RPMI8226 (cell line): ENCODE measurements at places on chromosomes 7 and 10.

DNA sequence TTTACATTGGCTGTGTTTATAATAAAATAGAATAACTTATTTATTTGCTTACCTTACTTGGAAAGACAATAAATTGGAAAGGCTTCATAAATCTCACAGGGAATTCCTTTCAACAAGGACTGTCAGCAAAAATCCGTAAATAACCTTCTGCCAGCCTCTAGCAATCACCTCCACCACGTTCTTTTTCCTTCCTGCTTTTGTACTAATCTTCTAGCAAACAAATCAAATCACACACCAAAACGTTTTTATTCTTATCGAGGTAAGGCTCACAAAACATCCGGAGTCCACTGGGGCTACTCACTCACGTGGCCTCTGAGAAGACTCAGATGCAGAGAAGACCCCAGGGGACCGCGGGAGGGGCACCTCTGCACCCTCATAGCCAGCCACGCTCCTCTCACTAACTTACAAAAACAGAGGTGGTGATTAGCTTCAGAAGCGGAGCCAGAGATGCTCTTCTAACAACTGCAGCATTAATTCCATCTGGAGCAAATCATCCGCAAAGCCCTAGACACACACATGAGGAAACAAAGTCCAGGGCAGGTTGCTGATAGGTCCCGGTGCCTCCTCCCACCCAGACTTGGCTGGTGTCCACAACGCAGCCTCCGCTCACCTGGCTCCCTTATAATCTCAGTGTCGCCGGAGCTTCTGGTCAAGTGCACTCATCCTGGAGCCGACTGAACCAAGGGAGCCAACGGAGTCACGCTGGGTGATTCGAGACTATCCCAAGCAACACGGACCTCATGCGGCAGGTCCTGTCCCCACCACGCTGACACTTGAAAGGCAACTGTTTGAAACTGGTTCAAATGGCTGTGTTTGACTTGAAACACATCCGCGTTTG lies 22.5 kb downstream of the CTBP2 start:
- no peak for DNase-seq

DNA sequence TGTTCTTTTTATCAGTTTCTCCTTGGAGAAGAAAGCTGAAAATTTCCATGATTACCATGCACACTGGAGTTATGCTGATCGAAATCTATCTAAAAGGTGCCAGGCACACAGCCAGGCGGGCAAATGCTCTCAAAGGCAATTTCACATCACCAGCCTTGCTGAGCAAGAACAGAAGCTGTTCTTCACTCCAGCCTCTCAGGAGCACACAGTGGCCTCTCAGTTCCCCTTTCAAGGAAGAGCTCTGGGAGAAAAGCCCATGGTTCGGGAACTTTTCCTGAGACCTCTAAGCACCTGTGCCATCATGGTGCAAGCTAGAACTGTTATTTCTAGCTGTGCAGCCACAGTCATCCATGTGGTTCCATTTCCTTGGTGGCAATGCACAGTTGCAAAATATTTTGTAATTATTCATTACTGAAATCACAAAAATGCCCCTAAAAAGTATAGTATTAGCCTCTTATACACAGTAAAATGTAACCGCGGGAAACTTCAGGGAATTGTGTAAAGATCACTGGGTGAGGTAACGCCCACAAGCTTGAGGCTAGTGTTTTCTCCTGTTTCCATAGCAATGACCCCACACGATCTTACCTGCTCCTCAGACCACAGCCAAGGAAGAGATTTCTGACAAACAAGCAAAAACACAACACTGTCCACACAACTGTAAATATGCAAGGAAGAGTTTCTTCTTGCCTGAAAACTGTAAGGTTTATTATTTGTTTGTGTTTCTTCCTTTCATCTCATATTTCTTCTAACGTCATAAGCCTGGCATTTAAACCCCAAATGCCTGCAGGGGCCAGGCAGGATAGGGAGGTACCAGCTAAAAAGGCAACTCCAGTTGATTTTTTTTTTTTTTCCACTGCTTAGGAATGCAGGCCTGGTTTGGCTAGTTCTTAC lies 121.2 kb downstream of the FAM107B start:
- DNase-seq: peak; percentile 86

DNA sequence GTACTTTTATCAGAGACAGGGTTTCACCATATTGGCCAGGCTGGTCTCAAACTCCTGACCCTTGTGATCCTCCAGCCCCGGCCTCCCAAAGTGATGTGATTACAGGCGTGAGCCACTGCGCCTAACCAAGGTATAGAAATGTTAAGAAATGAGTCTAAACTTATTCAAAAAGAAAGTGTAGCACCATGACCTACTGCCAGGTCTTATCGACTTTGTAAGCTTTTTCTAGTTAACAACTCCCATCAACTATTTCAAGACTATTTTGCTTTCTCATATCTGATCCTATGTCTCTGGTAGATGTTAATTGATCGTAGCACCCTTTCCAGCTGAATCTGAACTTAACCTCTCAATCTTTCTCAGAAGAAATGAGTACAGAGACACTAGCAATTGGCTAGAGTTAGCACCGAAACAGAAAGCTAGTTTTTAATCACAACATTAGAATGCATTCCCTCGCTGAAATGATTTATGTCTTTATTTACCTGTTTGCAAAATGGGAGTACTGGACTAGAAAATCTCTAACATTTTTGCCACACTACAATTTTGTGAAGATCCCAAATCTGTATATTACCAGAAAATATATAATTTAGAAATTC lies 114.0 kb upstream of the HGF start:
- peak; percentile 11 for DNase-seq

DNA sequence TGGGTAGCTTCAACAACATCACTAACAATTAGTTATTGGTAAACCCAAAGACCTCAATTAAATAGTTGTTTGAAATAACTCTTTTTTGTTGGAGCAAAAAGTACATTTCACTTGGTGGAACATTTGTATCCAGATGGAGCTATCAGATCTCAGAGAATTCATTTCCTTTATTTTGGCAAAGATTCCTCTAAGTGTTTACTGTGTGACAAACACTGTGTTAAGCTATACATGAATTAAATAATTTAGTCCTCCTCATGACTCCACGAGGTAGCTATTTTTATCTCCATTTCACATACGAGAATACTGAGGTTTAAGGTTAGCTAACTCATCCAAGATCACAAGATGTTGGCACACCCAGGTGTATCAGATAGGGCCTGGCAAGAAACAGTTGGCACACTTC lies 104.0 kb upstream of the IMMP2L start:
- no peak for DNase-seq

DNA sequence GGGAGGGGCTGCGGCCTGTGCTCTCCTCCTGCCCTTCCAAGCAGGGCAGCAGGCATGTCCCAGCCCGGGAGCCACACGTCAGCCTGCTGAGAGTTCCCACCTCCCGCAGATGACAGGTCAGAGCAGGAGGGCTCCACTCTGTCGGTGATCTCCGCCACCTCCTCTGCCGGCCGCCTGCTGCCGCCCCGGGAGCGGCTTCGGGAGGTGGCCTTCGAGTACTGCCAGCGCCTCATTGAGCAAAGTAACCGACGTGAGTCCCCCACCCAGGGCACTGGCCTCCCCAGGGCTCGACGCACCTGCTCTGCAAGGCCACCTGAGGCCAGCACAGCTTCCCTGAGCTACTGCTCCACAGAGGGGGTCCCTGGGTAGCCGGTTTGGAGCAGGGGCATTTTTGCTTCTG lies 9.4 kb downstream of the AP5Z1 start:
- no peak for DNase-seq

- DNase-seq: no peak
These were observed 235.2 kb downstream of the COBL start for GRCh38 chr7:51081270-51081890.

- no peak for DNase-seq
These were observed 17.5 kb downstream of the TWIST1 start for GRCh38 chr7:19099924-19100323.

GRCh38 chr10:125661941-125662515 lies 20.9 kb downstream of the TEX36 start:
- DNase-seq: no peak

DNA sequence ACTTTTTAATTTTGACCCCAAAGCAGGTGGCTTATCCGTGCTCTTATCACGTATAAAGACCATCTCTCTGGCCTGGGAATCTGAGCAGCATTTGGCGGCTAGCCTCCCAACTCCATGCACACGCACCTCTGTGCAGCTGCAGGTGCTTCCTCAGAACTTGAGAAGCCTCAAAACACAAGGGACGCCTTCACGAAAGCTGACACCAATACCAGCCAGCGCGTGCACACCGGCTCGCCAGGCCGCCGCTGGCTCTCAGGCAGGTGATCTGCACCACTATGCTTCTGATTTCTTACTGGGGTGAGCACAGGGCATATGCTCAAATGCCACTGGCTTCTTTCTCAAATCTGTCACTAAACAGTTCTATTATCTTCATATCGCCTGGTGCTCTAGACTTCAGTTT lies 145.0 kb downstream of the PARD3 start:
- DNase-seq: no peak

- DNase-seq: peak; percentile 26
These were observed 4.1 kb downstream of the ACBD7 start for GRCh38 chr10:15084502-15084922.

- DNase-seq: peak; percentile 67
These were observed 257.2 kb downstream of the KIAA1217 start for GRCh38 chr10:24465891-24466818.

- no peak for DNase-seq
These were observed 130.6 kb downstream of the SPAG6 start for GRCh38 chr10:22475651-22476600.

DNA sequence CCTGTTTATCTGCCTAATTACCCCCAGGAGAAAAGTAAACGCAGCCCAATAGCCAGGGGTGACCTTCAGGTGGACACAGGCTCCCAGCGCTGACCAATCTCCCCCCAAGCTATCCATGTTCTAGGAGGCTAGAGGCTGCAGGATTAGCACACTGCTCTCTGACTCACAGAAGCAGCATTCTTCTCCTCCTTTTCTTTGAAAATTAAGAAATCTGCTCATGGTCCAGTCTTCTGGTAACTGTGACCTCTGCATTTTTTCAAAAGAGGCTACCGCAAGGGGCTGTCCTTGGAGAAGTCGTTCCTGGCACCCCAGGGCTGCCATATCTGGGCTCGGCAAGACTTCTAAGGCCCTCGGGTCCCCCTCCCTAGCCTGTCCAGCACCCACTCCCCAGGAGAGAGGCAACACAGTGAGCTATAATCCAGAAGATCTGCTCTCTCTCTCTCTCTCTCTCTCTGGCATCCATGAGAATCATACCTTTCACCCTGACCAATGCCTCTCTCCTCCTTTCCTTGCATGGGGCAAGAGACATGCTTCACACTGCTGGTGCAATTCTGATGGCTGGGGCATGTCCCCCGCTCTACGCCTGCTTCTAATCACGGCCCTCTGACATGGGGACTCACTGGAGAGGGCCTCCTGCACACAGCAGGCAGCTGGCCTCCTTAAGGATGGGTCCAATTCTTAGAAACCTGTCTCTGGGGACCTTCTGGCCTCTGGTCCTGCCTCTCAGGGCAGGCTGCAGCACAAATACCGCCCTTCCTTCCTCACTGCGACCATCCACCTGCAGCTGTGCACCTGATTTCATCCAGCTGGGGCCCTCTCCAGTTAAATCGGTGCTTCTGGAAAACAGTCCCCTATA lies 27.3 kb downstream of the ANXA11 start:
- no peak for DNase-seq

DNA sequence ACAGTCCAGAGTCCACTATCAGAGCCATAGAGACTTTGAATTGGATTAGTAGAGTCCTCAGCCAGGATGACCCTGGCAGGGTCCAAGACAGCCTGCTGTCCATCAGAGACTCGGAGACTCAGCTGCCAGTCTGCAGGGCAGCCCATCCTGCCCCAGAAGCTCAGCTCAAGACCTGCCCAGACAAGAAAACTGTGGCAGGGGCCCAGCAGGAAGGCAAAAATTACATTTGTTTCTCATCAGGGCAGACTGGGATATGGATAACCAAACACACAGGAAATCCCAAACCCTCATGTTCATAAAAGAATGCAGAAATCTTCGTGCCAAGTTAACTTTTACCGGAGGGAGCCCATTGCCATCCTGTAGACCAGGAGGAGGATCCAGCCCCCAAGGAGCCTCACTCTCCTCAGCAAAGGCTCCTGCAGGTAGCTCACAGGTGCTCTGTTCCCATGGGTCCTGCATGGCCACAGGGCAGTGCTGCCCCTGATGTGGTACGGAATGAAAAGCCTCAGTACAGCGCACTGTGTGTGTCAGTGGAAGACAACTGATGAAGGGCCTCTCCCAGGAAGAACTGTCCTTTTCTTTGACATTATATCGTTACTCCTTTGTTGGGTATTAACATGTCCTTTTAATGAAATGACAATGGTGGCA lies 222.2 kb downstream of the KCNMA1 start:
- DNase-seq: no peak

GRCh38 chr7:139114018-139114417 lies 4.5 kb upstream of the ZC3HAV1 start:
- DNase-seq: no peak

DNA sequence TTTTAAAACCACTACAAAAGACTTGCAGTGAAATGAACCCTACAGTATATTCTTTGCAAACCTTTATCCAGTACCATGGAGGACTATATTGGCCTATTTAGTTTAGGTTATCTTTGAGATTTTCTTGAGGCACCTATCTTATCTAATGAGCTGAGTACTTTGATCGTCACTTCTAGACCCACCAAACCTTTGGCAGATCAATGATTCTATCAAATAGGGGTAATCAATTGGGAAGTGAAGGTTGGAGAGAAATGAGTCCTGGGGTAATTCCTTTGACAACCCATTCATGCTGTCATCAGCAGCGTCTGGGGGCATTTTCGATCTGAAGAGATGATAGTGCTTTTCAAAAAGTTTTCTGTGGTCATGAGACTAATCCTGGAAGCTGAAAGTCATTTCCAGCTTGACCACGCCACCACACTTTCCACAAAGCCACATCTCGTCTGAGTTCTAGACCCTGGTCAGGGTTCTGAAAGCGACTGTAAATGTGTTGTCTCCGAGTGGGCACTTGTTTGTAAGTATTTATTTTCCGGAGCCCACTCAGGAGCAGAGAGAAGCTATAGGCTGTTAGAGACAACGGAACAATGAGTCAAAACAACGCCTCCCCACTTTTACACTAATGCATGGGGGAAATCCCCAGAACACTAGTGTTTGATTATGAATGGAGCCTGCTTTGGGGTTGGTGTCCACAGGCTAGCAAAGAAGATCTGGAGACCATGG lies 4.8 kb downstream of the EGR2 start:
- DNase-seq: no peak

DNA sequence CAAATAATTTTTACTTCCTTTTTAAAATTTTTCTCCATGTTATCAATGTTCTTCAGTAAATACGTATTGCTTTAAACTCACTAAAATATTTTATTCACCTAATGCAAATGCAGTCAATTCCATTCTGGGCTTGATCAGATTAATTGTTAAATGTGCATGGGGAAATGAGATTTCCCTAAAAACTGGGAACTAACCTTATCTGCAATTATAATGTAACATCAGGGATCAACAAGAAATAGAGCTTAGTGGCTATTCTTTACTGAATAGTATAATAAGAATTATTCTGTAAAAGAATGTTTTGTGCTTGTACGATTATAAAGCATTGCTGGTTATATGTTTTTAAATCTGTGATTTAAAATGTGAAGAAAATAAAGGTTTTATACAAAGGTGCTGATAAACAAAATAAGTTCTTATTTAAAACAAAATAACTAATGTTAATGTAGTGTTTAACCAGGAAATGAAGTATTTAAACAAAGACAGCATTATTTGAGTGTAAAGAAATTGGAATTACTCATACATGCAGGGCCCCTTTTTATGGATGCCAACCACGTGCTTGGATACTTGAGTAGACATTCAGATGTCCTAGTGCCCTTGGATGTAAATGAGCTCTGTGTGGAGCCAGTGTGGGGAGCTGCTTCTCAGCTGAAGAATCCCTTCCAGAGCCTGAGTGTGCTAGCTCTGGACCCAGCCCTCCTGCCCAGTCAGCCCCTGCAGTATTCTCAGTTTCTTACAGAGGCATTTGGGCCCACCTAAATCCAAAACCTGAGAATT lies 84.2 kb downstream of the REEP3 start:
- DNase-seq: no peak
